Left lobe of liver (tissue), 2 donors: ENCODE measurements at places on chromosomes 6 and 20. TPM values are rescaled to one million over a fixed set of nuclear protein-coding genes. Genes with fewer than 3 reads are reported as not detected.

AKIRIN2 gene
- 16.6 TPM for total RNA-seq

PSORS1C1 gene
- not detected for total RNA-seq

VSTM2L gene
- total RNA-seq: 4.4 TPM

FOXS1 gene
- total RNA-seq: not detected

OR12D3 gene
- not detected for total RNA-seq

BPIFA1 gene
- total RNA-seq: not detected

TBX18 gene
- 0.30 TPM for total RNA-seq

PPP2R5D gene
- total RNA-seq: 14.8 TPM

PCIF1 gene
- 11.2 TPM for total RNA-seq

PHACTR3 gene
- total RNA-seq: 0.25 TPM

BTNL2 gene
- not detected for total RNA-seq

PTPRA gene
- total RNA-seq: 15.3 TPM
